Skin of body (tissue), 3 donors: ENCODE measurements at places on chromosomes 4 and X. TPM values are rescaled to one million over a fixed set of nuclear protein-coding genes. Genes with fewer than 3 reads are reported as not detected.
A peak's percentile ranks its signal among the peaks of the same experiment; 100 is the strongest.

Gene DUX4
- not detected for total RNA-seq

GRCh38 chrX:127300511-127300910, 481.0 kb downstream of the PRR32 start:
- no peak for DNase-seq

DNA sequence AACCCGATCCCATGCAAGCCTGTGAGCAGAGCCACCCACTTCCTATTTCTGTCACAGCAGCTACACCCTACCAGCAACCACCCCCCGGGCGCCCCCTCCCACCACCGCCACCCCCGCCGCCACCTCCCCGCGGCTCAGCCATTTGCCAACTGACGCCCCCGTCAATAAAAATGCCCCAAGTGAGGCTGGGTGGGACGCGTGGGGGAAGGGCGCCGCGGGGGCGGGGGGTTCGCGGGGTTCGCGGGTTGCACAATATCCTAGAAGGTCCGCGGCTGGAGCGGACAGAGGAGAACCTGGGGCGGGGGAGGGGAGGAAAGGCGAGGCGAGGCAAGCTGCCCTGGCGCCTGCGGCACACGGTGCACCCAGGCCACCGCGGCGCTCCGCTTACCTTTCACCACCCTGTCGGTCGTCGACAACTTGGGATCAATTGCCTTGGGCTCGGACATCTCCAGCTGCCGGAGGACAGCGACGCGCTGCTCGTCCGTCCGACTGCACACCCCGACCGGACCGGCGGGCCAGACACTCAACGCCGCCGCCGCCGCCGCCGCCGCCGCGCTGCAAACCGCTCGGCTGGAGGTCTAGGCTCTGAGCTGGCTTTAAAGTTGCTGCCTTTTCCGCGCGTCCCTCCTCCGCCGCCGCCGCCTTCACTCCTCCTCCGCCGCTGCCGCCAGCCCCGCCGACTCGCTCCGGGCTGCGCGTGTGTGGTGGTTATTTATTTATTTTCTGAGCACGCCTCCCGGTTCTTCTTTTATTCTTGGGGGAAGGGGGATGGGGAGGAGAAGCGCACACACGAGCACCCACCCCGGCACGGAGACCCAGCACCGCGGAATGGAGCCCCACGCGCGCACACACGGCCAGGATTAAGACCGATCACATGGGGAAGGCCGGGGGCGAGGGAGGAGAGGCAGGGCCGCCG, 717 bp downstream of the PPP3CA start:
- peak; percentile 38 for DNase-seq

Gene SLC38A5
- 5.9 TPM for total RNA-seq
